ENCODE measurements at places on chromosomes 12 and 14. TPM values are rescaled to one million over a fixed set of nuclear protein-coding genes. Genes with fewer than 3 reads are reported as not detected.

DNA sequence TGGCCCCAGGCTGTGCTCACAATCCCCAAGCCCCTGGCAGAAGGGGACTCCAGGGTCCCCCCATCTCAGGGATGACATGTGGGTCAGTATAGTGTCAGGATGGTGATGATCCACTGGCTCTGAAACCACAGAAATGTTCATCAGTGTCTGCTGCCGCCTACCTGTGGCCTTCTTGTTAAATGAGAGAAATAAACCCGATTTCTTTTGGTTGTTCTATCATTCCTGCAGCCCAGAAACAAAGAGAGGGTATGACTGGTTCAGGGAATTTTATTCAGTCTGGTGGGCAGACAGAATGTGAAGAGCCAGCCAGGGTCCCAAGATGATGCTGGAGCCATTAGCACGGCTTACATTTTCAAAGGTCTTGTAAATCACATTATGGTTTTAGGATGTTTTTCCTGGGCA, 86.6 kb downstream of the CRADD start:
- H3K4me1 ChIP-seq = peaks cover 10% of the 10 kb centered on the region
- H3K27ac ChIP-seq = no peak overlapping the region
- no peak for DNase-seq
- H3K27me3 ChIP-seq = no peaks in the 10 kb centered on the region

DNA sequence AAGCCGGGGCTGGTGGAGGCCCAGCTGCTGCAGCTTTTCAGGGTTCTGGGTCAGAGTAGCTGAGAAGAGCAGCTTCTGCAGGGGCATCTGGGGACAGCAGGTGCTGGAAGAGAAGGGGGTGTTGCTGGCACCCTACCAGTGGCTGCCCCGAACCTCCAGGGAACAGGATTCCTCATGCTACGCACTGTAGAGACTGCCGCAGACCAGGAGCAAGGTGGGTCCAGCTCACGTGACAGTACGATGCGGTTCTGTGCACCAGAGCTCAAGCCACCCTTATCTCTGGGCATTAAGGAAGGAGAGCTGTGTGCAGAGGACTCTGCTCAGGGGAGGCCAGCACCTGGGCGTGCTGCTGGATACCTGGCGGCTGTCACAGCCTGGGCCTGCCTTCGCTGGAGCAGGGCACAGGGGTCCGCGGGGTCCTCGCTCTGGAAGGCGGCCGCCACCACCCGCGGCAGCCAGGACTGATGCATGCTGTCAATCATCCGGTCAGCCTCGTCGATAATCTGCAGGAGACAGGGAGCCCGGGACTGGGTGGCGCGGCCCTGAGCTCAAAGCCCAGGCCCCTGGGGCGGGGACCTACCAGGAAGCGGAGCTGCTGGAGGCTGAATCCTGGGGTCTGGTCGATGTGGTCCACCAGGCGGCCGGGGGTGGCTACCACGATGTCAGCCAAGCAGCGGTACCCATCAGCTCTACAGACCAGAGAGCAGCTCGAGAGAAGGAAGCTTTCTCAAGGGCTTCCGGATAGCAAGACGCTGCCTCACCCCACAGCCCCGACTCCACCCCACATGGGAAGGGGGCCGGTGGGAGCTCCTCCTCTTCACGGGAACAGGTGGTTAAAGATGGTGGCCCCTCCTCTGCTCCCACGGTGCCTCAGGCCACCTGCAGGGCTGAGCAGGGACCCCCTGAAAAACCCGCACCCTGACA, 2.9 kb downstream of the DDX51 start:
- no peak overlapping the region for H3K27ac ChIP-seq
- peaks cover 7% of the 10 kb centered on the region for H3K36me3 ChIP-seq
- no peak for DNase-seq
- no peak overlapping the region for H3K4me3 ChIP-seq
- peaks cover 12% of the 10 kb centered on the region for H3K4me1 ChIP-seq
- peaks cover 16% of the 10 kb centered on the region for H3K27me3 ChIP-seq

GRCh38 chr12:111440631-111441030, 34.9 kb downstream of the SH2B3 start:
- H3K4me3 ChIP-seq = no peak overlapping the region
- H3K4me1 ChIP-seq = no peaks in the 10 kb centered on the region
- DNase-seq = no peak
- no peaks in the 10 kb centered on the region for H3K27me3 ChIP-seq
- H3K27ac ChIP-seq = no peak overlapping the region
- peaks cover 6% of the 10 kb centered on the region for H3K36me3 ChIP-seq

Gene LBHD2
- total RNA-seq = not detected

DNA sequence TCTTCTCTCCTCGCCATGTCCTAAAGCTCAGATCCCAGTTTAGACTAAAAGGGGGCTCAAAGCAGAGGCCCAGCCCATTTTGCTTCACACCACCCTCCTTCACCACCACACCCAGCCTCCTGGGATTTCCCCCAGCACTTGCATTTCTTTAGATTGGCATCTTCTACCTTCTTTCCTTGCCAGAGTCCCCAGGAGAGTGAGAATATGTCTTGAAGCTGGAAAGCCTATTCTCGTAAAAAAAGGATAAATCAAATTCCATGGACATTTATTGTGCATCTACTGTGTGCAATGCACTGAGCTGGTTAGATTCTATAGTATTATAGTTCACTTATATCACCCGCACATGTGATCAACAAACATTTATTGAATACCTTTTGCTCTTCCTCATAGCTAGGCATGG, 10.2 kb downstream of the FBXW8 start:
- no peak overlapping the region for H3K4me3 ChIP-seq
- H3K4me1 ChIP-seq = peaks cover 58% of the 10 kb centered on the region
- no peak for DNase-seq
- no peak overlapping the region for H3K27ac ChIP-seq
- H3K36me3 ChIP-seq = peaks cover 7% of the 10 kb centered on the region

DNA sequence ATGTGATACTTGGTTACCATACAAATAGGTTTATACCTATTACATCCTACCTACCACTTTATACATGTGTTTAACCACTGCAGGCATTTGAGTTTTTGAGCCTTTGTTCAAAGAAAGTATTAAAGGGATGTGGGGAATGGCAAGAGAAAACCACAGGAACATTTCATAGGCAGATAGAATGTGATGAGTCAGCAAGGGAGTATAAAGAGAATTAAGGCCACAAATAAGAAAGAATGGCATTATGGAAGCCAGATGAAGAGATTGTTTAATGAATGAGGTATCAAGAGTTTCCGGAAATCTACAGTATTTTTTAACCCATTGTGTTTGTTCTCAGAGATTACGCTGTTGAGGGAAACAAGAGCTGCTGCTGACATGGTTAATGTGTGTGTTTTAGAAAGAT, 66.9 kb downstream of the METTL25 start:
- H3K27ac ChIP-seq = no peak overlapping the region
- H3K4me3 ChIP-seq = no peak overlapping the region
- no peaks in the 10 kb centered on the region for H3K27me3 ChIP-seq
- H3K4me1 ChIP-seq = peaks cover 20% of the 10 kb centered on the region

Gene CBLN3
- total RNA-seq = 1.9 TPM

Measured in progenitor cell of endocrine pancreas (in vitro differentiated cells).